ENCODE measurements at places on chromosomes 16 and 17.

- no peak for DNase-seq
These were observed 133.7 kb downstream of the GSG1L start for GRCh38 chr16:27929818-27930217.

- DNase-seq = no peak
These were observed 27.3 kb downstream of the CENPV start for GRCh38 chr17:16325964-16326363.

- no peak for DNase-seq
These were observed 23.6 kb downstream of the CA4 start for GRCh38 chr17:60173304-60173819.

GRCh38 chr17:8294814-8295316 lies 335 bp downstream of the SLC25A35 start:
- no peak for DNase-seq

GRCh38 chr17:8300627-8301242 lies 5.5 kb upstream of the SLC25A35 start:
- peak; percentile 47 for DNase-seq
